ENCODE measurements at places on chromosomes 2 and 18.

- DNase-seq: no peak
Observed at GRCh38 chr18:5543036-5543680, 639 bp downstream of the EPB41L3 start.

DNA sequence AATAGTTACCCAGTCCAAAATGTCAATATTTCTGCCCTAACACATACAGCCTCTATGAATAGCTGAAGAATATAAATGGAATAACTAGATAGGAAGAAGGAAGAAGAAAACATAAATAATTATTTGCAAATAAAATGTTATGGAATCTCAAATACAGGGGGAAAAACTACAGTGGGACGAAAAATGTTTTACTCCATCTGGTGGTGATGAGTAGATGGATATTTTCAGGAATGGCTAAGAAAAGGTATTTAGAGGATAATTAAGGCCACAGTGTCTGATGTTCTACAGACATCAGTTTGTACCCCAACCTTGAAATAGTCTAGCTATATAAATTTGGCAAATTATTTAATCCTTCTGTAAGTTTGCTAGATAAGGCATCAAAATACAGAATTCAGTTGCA is 178.1 kb upstream of the FSHR start:
- no peak for DNase-seq

DNA sequence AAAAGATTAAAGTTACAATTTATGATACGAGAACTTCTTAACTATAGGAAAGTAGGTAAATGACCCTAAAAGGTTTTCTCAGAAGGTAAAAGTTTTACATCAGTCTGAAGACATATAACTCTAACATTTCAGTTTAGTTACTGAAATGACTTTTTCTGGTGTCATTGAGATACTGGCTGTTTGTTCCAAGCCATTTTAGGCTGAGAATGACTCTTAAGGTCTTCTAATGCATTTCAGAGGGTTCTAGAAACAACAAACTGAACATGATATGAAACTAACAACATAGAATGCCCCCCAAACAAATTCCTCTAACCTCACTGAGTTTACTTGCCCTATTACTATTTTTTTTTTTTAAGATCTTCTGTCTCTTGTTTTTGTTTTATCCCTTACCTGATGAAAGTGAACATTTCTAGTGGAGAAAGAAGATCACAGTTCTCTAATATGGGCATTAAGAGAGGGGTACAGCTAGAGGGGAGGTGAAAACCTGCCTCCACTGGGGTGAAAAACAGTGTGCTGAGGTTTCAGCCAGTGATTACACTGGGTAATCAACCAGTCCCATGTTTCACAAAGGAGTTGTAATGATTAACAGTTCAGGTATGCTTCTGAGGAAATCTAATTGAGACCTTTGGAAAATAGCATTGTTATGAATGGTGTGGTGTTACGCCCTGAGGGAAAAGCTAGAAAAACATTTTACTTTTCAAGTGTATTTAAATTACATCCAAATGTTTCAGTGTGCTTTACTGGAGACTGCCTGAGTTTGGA is 11.2 kb downstream of the NABP1 start:
- DNase-seq: no peak

- DNase-seq: no peak
Observed at GRCh38 chr2:7899923-7900322, 781.9 kb upstream of the ID2 start.

DNA sequence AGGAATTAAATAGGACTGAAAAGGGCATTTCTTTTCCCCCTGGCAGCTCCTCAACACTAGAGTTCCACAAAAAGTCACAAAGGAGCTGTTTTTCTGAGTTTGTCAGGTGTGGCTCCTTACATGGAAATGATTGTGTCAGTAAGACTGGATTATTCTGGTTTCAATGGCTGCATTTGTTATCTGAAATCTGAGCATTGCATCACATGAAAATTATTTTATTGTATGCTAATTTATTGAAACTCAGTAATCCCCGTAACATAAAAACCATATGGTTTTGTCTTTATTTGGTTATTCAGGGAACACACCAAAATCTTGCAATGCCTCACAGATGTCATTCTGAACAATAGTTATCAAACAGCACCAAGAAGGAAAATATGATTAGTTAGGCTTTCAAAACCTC is 439.7 kb upstream of the TNP1 start:
- no peak for DNase-seq

DNA sequence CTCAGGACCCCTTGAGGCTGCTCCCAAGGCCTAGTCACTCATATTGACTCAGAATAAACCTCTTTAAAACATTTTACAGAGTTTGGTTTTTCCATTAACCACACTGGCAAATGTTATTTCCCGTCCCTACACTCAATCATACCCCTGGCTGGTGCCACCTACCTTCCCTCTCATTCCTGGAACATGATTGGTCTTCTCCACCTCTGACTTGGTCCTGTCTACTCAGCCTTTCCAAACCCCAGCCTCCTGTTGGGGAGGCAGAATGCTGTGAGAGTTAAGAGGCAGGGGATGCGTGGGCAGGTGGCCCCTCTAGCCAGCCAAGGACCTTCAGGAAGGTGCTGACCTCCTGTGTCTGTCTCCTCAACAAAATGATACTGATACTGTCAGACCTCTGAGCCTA is 149.3 kb downstream of the CABLES1 start:
- DNase-seq: no peak

- no peak for DNase-seq
Observed at GRCh38 chr18:63257453-63257852, 62.1 kb downstream of the BCL2 start.

DNA sequence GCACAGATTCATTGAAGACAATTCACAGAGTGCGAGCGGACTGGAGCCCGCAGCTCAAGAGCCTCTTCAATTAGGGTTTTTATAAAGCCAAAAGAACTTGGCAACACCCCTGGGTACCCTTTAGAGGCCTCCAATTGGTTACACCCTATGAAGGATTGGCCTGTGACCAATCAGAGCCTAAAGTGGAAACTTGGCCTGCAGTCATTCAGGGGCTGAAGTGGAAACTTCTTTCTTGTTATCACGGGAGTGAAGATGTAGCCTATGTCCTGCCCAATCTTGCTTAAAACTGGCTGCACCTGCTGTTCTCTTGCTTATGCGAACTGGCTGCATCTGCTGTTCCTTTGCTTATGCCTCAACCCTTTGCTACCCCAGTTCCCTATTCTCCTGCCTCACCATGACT is 1.8 kb upstream of the HJURP start:
- DNase-seq: no peak

- no peak for DNase-seq
Observed at GRCh38 chr2:137659616-137660015, 304.7 kb upstream of the HNMT start.

- DNase-seq: no peak
Observed at GRCh38 chr18:10038268-10038667, 124.5 kb downstream of the VAPA start.

Measured in B cell (primary cell).